Activated T-cell treated with anti-CD3 and anti-CD28 coated beads, Interleukin-2, amount 50 U/mL, for 72 hours (primary cell): ENCODE measurements at places on chromosomes 12 and 14. TPM values are rescaled to one million over a fixed set of nuclear protein-coding genes. Genes with fewer than 3 reads are reported as not detected.
A peak's percentile ranks its signal among the peaks of the same experiment; 100 is the strongest.

GPR84 gene
- 3.8 TPM for total RNA-seq

RNASE13 gene
- not detected for total RNA-seq

HIGD1C gene
- not detected for total RNA-seq

DNA sequence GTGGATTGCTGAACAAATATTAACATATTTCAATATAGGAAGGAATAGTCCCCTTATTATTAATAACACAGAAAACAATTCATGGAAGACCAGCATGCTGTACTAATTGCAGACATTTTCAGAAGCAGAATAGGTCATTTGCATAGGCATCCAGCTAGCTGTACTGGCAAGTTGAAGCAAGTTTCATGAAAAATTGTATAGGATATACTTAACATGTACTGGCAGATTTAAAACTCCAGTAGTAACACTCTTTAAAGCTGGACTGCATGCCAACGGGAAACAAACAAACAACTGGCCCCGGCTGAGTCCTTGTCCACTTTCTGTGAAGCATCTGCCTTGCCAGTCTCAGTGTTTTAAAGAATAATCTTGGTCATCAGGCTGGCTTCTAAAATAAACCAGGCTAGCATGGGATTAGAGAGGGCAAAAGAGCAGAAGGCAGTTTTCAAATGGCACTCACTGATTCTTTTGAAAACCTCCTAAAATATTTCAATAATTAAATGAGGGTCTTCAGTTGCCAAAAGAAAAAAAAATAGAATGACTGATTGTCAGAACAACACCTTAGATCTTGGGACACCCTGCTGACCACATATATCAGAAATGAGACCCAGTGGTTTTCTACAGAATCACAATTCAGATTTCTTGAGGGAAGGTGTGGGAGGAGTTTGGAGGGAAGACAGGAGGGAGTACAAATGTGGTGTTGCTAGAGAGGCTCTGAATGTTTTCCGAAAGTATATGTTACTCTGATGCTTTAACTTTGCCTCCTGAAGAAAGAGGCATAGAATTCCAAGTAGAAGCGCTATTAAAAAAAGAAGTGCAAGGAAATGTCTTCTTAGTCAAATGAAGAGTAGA, 122.5 kb upstream of the KRAS start:
- H3K27me3 ChIP-seq: no peaks in the 10 kb centered on the region
- H3K4me3 ChIP-seq: peak overlapping the region; percentile 49
- peak overlapping the region; percentile 72 for H3K27ac ChIP-seq

- H3K4me1 ChIP-seq: no peaks in the 10 kb centered on the region
- no peaks in the 10 kb centered on the region for H3K36me3 ChIP-seq
- DNase-seq: no peak
- no peak overlapping the region for H3K4me3 ChIP-seq
- no peaks in the 10 kb centered on the region for H3K27me3 ChIP-seq
- H3K27ac ChIP-seq: no peak overlapping the region
Observed at GRCh38 chr14:87503711-87504110, 489.3 kb downstream of the GALC start.
